ENCODE measurements at places on chromosomes 4 and X.

DNA sequence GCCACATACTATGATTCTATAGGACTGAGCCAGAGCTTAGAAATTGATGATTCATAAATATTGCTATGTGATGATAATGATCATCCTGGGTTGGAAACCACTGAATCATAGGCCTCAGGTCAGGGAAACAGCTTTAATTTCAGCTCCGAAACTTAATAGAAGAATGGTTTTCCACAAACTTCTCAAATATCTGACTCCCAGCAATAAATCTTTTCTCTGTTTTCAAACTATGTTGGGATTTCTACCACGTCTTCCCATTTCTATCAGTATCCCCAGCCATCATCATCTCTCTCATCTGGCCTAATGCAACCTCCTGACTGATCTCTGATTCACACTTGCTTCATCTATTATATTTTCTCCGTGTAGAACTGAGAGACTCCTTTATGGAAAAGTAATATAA lies 521.8 kb upstream of the AGA start:
- DNase-seq = no peak

DNA sequence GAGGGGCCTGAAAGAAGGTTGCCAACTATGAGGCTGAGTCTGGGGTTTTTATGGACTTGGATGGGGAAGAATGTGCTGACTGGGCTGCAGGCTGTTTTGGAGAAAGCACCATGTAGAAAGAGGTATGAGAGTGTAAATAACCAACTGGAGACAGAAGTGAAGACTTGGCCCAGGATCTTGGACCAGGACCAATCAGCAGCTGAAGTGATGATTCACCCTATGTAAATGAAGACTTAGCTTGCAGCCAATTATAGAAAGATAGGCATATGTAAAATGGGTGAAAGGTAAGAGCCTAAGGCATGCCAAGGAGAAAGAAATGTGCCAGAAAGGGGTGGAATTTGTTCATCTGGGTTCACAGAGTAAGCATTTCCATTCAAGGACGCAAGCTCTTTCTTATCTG lies 856.7 kb upstream of the PRKX start:
- DNase-seq = no peak

- no peak for DNase-seq
Observed at GRCh38 chrX:2710041-2710840, 19.1 kb downstream of the CD99 start.

DNA sequence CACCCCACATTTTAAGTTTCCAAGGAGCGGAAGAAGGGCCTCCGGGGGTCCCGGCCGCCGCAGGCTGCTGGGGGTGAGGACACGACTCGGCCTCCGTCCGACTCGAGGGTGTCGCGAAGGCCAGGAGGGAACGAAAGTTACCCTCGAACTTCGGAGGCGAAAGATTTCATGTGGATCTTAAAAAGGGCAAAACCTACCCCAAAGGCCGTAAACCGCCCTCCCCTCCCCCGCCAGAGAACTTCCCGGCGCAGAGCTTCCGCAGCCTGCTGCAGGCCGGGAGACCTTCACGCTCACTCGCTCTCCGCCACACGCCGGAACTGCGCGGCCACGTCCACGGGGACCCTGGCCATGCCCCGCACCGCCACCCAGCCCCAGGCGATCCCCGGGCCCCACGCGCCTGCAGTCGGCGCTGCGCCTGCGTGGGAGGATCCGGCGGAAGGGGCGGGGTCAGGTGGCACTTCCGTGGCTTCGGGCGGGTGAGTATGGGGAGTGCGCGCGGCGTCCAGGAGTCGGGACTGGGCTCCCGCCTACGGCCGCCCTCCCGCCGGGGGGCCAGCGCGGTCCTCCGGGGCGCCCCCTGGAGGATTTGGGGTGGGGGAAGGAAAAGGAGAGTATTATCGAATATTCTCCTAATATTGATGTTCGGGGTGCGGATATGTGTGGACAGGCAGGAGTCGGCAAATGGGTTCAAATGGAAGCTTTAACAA lies at the start of gene MMAA:
MMAA (plus strand) TSS at position 454 of the 707 bp plus-strand sequence. CDS start 19,755 bp downstream, outside the sequence.
- DNase-seq = peak; percentile 93

GRCh38 chr4:19883841-19884240 lies 367.9 kb upstream of the SLIT2 start:
- no peak for DNase-seq

DNA sequence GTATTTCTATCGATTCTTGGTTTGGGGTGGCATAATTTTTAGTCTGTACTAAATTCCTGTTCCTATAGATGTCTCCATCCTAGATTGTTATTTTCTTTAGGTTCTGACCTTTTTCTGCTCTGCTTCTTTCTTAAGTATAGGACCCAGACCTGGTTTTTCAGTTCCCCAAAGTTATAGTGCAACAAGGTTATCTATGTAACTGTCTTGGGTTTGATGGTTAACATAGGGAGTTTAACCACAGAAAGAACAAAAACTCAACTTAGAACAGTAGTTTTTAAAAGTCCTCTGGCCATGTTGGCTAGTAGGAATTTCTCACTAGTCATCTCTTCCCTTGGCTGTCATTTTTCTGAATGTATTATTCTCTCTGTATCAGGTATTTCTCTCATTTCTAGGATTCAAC lies 38.8 kb upstream of the MAD2L1 start:
- DNase-seq = no peak

GRCh38 chr4:3644849-3645627 lies 112.8 kb upstream of the LRPAP1 start:
- DNase-seq = no peak

- DNase-seq = no peak
Observed at GRCh38 chrX:40683245-40683644, 35.9 kb upstream of the CXorf38 start.

GRCh38 chr4:85901500-85901899 lies 426.6 kb downstream of the ARHGAP24 start:
- no peak for DNase-seq

DNA sequence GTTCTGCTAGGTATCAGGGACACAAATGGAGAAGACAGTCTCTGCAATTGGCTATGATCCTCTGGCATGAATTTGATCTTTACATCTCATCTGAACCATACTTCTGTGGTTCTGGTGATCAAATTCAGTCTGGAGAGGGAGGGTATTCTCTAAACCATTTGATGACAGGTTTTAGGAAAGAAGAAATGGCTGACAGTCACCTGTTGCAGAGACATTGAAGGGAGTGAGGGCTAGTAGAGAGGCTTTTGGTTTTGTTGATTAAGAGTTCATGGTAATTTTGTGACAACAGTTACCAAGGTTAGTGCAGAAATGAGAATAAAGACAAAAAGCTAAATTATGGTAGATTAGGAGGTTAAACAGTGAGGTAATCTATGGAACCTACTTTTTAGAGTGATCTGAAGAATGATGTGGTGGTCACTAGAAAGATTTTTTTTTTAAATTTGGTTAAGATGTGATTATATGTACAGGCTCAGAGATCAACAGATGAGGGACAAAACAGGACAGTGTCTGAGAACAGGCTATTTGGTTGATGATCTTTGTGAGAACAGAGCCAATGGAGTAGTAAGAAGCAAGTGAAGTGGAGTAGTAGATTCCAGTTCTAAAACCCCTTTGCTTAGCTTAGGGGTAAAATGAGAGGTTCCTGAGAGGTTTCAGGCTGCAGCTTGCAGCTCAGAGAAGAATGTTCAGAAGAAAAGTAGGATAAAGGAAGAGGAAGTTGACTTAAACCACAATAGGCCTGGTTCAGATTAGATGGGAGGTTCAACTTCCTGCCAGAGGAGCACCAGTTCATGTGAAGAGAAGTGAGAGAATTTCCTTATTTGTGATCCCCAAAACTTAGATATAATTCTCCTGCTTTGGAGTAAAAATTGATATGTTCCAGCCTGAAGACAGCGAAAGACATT lies 34.7 kb downstream of the VSIG4 start:
- no peak for DNase-seq

DNA sequence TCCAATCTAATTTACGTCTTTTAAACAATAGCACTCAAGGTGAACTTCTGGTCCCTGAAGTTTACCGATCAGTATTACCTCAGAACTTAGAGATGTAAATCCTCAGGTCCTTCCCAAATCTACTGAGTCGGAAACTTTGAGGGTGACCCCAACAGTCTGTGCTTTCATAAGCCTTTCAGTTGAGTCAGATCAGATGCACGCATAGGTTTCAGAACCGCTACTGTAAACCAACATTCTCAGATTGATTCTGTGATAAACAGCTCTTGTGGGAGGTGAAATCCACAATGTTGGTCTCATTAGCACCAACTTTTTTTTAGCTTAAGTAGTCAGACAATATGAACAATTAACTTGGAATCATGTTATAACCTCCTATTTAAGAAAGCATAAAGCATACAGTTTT lies 86.0 kb downstream of the WWC2 start:
- no peak for DNase-seq

DNA sequence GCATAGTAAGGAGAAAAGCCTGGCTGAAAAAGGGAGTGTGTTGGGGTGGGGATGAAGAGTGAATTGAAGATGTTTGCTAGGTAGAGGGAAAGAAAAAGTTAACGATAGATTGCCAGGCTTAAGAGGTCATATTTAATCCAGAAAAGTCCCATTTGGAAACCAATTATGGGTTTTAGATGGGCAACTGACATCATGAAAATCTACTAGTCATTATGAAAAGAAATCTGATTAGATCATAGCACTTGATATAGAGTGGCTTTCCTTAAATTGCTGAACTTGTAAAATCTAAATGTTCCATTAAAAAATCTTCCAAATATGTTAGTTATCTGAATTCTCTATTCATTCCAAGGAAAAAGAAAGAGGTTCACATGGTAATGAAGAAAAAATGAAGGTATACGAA lies 37.5 kb upstream of the IL21 start:
- DNase-seq = no peak

- DNase-seq = no peak
Observed at GRCh38 chr4:83362492-83363329, 28.1 kb upstream of the HPSE start.

DNA sequence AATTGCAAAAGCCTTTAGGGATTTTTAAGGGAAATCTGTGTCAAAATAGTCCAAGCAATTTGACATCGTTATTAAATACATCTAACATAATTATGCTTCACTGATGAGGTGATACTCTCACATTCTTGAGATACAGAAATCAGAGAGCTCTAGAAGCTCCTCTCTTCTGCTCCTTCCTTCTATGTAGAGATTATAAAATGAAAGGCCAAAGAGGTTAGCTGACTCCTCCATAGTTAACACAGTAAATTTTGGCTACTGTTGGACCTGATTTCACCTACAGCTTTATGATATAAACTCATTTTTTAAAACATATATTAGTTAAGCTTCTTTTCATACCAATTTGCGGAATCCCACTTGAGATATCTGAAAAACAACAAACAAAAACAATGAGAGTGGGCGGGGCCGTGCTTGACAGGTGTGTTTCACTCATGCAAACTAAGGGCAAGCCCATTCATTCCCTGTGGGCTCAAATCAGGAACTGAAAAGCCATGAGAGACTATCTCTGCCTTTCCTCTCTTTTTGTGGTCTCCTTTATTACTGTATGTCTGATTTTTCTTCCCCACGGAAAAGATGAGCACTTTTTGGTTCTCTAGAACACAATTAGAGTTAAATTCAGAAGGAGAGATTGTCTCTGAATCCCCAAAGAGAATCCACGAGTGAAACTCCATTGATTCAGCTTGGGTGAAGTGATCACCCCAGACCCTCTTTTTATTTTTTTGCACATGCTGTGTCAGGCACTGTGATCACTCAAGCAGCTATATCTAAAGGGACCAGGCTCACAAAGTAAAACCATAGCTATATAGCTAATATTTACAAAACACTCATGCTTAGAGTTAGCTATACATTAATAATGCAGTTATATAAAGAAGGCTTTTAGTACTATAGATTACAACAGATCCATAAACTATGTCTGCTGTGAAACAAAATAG lies 566.3 kb downstream of the IL15 start:
- DNase-seq = no peak

- no peak for DNase-seq
Observed at GRCh38 chr4:1775731-1776500, 17.2 kb upstream of the FGFR3 start.

GRCh38 chr4:78962597-78963115 lies 23.4 kb upstream of the PAQR3 start:
- DNase-seq = no peak

DNA sequence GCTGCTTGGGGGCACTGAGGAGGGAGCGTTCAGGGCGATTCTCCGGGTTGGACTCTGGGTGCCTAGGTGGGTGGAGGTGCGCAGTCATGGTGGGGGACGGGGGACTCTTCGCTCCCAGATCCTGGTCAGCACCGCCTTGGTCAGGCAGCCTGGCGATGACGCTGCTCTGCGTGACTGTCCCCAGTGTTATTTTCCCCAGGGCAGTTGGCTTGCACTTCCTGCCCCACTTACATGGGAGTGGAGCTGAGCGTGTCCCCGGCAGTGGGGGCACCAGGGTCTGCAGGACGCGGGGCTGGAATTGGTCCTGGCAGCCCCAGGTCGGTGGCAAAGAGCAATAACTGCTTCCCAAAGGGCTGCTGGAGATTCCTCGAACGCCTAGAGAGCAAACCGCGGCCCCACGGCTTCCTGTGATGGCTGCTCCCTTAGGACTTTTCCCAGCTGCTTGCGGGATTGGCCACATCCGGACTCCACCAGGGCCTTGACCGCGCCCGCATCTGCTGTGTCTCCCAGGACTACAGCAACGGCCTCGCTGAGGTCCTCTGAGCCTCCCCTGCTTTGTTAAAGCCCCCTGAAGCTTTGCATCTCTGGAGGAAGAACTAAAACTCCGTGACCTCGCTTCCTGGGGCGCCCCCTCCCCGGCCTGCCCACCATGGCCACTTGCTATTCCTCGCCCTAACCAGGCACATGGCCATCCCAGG lies 35.3 kb upstream of the GPR78 start:
- no peak for DNase-seq

- DNase-seq = no peak
Observed at GRCh38 chr4:124427095-124427767, 285.3 kb downstream of the ANKRD50 start.

- no peak for DNase-seq
Observed at GRCh38 chrX:120726294-120726693, 96.4 kb upstream of the C1GALT1C1 start.

GRCh38 chr4:130077275-130077674 lies 981.3 kb downstream of the C4orf33 start:
- DNase-seq = no peak

DNA sequence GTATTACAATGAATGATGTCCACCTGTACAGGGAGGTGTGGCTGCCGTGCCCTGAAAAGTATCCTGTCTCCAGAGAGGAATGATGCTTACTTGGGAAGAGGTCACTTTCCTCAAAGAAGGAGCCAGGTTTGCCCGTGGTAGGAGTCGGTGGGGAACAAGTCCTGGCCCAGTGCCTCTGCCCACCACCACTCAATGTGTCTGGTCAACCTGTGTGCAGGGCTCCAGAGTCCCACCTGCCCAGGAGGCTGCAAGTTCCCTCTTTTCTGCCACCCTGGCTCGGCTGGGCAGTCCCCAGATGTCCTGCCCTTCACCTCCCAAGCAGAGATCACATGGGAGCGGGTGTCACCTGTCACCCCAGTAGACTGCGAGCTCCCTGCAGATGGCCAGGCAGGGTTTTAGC lies 75.4 kb upstream of the C4orf50 start:
- no peak for DNase-seq

Measured in stimulated activated CD8-positive, alpha-beta memory T cell treated with anti-CD3 and anti-CD28 coated beads, Interleukin-4, amount 100 ng/mL, for 4 hours (primary cell).